Activated T-helper 2 cell treated with anti-CD3 and anti-CD28 coated beads, Interferon-gamma antibody, Interleukin-2, Interleukin-4, amounts not matched to agents 10 μg/mL and 5 μg/mL and 100 μg/mL, durations not matched to agents 14 hours and 24 hours and 36 hours (primary cell): ENCODE measurements at places on chromosomes 16 and 17. TPM values are rescaled to one million over a fixed set of nuclear protein-coding genes. Genes with fewer than 3 reads are reported as not detected.

Gene PDILT
- total RNA-seq, result 0.07 TPM in 1 of 2 replicates, not detected in the other

Gene KRTAP1-5
- not detected in 2 replicates for total RNA-seq

Gene FBXW10
- total RNA-seq, result not detected in 2 replicates

GRCh38 chr16:55212791-55213190 lies 111.2 kb upstream of the IRX6 start:
- DNase-seq, result no peak

Gene HS3ST6
- total RNA-seq, result not detected in 2 replicates

GRCh38 chr16:49365711-49366509 lies 7.7 kb upstream of the C16orf78 start:
- no peak for DNase-seq

DNA sequence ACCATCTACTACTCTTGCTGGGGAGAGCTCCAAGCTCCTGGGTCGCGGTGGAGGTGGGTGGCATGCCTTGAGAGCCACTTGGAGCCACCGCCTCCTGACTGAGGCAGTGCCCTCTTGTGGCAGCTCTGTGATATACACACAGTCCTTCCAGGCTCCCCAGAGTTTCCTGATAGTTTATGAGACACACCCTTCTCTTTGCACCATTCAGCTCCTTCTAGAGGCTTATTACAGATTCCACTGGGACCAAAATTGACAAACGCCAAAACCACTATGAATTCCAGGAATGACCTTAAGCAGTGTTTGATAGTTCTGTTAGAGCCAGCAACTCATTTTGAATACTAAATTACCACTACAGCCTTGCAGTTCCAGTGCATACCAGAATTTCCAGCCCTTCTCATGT lies 170.1 kb upstream of the CDH13 start:
- no peak for DNase-seq

Gene LRRC36
- total RNA-seq, result 0.60 and 0.89 TPM in 2 replicates

- no peak for DNase-seq
Observed at GRCh38 chr17:51709694-51710633, 448.6 kb downstream of the CA10 start.

GRCh38 chr16:9007177-9007794 lies 43.6 kb upstream of the USP7 start:
- DNase-seq, result no peak
